ENCODE measurements at places on chromosomes 3 and 15.

- DNase-seq: no peak
Observed at GRCh38 chr15:87118846-87119245, 1039.2 kb downstream of the AGBL1 start.

GRCh38 chr15:42065033-42065432 is 29.3 kb downstream of the PLA2G4D start:
- no peak for DNase-seq

DNA sequence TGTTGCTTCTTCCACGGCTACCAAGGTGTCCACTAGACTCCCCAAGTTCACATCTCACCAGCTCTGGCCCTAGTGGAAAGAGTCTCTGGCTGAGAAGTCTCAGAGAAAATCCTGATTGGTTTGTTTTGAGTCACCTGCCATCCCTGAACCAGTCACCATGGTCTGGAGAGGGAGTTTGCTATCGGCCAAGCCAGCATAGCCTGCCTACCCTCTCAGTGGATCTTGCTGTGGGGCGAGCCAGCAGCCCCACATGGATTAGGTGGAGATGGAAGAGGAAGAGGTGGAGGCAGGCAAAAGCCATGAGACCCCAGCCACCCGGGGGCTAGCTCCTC is 48.1 kb upstream of the FLNB start:
- DNase-seq: no peak

DNA sequence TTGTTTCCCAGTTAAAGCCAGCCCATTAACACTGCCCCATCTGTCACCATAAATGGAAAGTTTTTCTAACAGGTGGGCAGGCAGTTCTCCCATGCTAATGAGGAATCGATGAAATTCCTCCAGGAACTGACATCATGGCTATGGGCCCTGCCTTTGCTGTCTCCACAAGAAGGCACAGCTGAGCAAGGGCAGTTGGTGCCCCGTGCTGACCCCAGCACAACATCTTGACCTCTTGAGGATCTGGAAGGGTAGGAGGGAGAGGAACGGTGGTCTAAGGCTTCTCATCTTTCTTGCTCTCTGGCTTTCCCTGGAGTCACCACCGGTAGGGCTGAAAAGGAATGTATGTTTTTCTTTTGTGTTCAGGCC is 46.7 kb downstream of the CHCHD6 start:
- DNase-seq: no peak

DNA sequence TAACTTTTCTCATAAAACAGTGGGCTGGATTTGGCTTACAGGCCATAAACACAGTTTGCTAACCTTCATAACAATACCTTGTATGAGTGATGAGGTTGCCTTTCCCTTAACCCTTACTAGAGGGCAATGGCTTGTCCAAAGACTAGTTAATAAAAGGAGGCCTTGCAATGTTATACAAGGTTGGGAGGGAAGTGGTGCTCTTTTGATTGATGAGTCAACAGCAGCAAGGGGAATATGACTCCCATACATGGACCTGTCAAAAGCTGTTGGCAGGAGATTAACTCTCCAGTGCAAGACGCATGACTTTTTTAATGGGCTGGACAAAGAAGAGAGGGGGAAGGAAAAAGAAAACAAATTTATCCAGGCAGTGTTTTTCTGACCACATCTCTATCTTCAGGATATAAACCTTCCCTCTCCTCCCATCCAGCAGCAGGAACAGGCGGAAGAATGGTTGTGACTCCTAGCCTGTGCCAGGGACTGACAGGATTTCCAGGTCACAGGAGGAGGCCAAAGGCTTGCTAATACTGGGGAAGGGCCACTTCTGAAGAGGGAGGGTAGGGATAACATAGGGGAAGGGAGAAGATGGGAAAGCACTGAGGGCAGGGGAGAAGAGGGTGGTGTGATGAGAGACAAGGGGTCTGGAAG is 35.2 kb upstream of the ARL14 start:
- DNase-seq: no peak

DNA sequence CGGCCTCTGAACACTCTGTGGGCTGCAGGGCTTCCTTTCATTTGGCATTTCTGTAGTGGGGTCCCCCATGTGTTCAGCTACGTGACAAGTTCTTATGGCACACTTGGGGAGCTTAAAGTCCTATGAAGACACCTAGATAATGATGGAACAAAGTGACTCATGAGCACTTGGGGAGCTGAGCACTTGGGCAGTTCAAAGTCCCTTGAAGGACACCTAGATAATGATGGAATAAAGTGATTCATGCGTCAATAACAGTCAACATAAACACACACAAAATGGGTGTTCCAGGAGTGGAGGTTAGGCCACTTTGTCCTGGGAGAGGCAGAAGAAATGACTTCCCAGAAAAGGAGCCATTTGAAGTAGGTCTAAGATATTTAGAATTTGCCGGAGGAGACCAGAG is 66.6 kb downstream of the LDHAL6B start:
- DNase-seq: no peak

DNA sequence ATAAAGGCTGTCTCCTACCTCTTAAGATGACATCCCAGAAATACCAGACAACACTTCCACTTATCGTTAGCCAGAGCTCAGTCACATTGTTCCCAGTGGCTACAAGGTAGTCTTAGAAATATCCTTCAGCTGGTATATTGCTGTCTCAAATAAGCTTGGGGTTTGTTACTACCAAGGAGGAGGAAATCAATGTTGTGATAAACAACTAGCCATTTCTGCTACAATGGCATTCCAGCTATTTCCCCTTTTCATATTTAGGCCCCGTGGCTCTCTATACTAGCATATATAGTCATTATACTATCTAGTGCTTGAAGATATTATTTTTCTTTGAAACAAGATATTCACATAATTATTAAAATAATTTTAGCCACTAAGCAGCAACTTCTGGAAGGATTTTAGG is 56.5 kb downstream of the VPS8 start:
- no peak for DNase-seq

DNA sequence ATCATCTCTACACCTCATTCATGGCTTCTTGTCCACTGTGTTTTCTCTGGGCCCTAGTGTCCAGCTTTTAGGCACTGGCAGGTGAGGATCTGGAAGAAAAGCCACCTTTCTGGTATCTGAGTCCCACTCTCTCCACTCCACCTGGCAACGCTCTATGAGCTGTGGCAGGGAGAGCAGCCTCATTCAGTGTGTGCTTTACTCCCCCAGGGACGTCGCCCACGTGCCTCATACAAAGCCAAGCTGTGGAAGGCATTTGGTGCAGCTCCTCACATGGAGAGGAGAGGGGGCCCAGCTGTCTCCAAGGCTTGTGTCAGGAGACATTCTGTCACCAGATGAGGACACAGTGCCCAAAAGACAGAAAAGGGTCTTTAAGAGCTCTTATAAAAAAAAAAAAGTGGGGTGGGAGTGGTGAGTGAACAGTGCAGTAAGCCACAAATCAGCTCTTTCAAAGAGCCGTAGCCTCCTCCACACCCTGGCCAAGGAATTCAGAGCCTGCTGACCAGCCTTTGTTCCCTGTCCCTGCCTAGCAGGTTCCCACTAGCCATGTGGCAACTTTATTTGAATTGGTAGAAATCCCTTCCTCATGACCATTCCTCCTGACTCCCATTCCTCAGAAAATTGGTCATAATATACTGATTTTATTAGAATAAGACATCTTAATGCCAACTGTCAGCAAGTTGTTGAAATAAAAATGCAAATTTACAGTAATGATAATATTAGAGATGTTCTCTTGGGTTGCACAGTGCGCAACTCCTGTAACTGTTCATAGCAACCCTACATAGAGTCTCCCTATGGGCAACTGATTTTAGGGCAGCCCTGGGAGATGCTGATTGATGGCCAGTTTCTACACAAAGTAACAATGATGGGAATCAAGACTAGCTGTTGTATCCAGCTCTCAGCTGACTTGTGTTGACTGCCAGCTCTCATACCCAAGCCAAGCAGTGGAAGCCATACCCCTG is 29.5 kb downstream of the GALNT15 start:
- DNase-seq: no peak

- DNase-seq: no peak
Observed at GRCh38 chr3:156395961-156396710, 158.8 kb downstream of the SSR3 start.

GRCh38 chr15:38374029-38374428 is 79.9 kb upstream of the FAM98B start:
- DNase-seq: no peak

- no peak for DNase-seq
Observed at GRCh38 chr3:90010341-90010740, 902.9 kb downstream of the EPHA3 start.

DNA sequence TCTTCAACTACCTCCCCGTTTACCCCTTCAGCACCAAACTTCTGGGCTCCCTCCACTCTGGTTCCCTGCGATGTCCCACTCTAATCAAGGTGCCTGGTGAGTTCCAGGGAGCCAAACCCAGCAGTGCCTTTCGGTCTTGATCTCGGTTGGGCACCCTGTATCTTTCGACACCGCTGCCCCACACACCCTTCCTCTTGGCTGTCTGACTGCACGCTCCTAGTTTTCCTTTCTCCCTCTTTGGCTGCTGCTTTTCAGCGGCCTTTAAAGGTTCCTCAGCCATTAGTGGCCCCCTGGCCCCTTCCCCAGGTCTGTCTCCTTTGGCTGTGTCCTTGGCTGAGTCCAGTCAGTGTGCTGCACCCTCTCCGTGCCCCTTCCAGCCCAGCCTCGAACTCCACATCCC is 784 bp downstream of the TTLL3 start:
- no peak for DNase-seq

GRCh38 chr15:67746022-67746421 is 79.3 kb upstream of the SKOR1 start:
- DNase-seq: no peak

DNA sequence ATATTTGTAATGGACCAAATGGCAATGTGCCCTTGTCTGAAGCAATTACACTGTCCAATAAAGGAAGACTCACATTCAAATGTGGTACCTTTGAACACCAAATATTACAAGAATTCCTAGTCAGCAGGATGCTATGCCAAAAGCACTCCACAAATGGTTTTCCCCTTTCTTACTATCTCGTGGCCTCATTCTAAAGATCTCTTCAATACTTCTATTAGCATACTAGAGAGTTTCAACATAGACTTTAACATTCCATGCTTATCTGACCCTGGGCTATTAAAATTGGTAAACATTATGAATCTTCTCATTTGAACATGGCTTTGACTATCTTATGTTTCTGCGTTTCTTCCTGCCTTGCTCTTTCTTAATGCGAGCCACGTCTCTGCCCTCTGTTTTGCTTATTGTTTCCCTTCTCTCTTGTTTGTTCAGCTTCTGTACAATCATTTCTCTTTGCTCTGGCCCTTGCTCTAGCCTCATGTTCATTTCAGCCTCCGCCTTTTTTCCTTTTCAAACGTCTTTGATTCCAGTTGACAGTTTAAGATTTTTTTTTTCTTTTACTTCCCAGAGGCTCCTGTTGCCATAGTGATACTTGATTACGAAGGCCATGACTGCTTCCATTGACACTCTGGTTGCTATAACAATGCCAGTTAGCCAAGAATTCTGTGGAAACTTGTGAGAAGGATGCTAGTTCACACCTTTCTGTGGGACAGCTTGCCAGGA is 49.5 kb upstream of the SLC9A9 start:
- no peak for DNase-seq

GRCh38 chr15:33788906-33789540 is 179.3 kb upstream of the CHRM5 start:
- DNase-seq: no peak

All from stimulated activated CD8-positive, alpha-beta memory T cell treated with anti-CD3 and anti-CD28 coated beads, Interleukin-7, amount 100 ng/mL, for 24 hours (primary cell).